ENCODE measurements at places on chromosomes 16 and 17. TPM values are rescaled to one million over a fixed set of nuclear protein-coding genes. Genes with fewer than 3 reads are reported as not detected.

The MLKL gene
- polyA plus RNA-seq: 21.3 TPM

The CFAP52 gene
- polyA plus RNA-seq: not detected

The CETP gene
- polyA plus RNA-seq: not detected

The HOXB5 gene
- not detected for polyA plus RNA-seq

The FTSJ3 gene
- 21.3 TPM for polyA plus RNA-seq

The CNTD1 gene
- polyA plus RNA-seq: 0.42 TPM
